ENCODE measurements at places on chromosomes 2 and 18.

DNA sequence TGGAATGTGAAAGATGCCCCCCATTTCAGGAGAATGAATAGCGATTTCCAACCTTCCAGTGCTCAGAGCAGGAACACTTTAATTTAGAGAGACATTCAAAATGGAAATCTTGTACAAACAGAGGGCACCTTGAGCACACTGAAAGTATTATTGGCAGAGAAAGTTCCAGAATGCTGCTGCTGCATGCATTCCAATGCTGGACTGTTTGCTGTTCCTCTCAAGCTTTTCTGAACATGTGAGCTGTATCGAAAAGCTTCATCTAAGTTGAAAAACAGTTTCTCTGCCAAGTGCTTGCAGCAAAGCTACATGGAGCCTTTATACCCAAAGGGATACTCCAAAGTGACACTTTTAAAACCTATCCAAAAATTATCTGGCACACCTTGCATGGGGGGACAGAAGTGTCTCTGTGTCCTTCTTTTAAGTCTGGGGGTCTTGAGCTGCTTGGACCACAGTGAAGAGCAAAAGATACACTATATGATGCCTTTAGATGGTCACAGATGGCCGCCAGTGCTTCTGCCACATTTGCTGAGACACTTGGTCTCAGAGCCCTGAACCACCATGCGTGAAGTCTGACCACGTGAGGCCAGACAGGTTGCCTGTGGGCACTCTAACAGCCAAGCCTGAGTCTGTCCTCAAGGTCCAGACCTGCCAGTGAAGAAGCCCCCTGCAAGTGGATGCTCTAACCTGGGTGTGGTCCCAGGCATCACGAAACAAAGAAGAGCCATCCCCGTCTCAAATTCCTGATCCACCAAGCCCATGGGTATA, 18.8 kb downstream of the UXS1 start:
- no peak for DNase-seq

DNA sequence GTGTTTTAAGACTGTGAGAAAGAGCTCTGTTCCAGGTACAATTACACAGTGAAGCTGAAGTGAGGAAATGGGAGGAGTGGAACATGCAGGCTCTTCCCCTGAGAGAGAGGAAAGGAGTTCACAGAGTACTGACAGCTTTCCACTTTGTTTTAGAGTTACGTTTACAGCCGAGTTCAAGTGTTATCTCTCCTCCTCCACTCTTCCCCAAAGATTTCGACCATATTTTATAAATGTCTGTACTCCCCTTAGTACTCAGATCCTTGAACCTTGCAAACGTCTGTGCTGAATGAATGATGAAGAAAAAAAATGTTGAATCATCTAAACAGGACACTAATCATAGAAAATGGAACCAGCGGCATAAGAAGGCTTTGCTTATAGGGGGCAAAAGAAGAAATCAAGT, 121.6 kb downstream of the THADA start:
- DNase-seq, result no peak

GRCh38 chr2:18585526-18585925, 3.8 kb downstream of the NT5C1B start:
- DNase-seq, result no peak

GRCh38 chr2:6866275-6866671, 566 bp upstream of the CMPK2 start:
- peak; percentile 67 for DNase-seq

DNA sequence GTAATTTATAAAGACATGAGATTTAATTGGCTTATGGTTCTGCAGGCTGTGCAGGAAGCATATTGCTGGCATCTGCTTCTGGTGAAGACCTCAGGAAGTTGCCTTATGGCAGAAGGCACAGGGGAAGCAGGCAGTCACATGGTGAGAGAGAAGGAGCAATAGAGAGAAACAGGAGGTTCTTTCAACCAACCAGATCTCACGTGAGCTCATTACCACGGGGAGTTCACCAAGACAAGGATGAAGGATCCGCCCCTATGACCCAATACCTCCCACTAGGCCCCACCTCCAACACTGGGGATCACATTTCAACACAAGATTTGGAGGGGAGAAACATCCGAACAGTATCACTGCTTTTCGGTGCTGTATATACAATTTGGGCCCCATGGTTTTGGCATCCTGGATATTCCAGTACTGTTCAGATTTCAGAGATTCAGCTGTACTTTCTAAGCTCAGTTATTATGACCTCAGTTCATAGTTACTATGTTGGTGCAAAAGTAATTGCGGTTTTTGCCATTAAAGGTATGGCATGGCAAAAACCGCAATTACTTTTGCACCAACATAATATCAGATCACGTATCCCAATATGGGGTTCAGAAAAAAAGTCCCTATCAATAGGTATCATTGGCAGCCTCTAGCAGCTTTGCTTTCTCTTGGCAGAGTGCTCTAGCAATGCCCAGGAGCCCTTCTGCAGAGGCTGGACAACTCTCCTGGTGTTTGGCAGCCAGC, 189.6 kb upstream of the SIX3 start:
- no peak for DNase-seq

- DNase-seq, result no peak
Measured at GRCh38 chr2:226407135-226407534, 392.5 kb downstream of the IRS1 start.

GRCh38 chr2:42890791-42891355, 98.5 kb upstream of the HAAO start:
- no peak for DNase-seq

- DNase-seq, result no peak
Measured at GRCh38 chr18:11290786-11291185, 141.4 kb upstream of the PIEZO2 start.

DNA sequence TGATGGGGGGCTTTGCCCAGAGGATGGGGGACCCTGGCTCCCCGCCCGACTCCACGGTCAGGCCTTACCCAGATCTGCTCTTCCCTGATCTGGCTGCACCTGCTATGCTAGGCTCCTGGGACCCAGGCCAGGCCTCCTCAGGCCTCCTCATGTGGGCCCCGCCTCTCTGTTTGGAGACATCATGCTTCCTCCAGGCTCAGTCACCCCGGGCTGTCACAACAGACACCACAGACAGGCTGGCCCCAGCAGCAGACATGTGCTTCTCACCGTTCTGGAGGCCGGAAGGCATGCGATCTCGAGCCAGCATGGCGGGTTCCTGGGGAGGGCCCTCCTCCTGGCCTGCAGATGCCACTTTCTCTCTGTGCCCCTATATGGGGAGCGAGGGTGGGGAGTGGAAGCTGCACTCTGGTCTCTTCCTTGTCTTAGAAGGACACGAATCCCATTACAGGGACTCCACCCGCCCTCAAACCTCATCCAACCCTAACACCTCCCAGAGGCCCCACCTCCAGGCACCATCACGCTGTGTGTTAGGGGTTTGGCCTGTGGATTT, 10.8 kb upstream of the NEU4 start:
- no peak for DNase-seq

DNA sequence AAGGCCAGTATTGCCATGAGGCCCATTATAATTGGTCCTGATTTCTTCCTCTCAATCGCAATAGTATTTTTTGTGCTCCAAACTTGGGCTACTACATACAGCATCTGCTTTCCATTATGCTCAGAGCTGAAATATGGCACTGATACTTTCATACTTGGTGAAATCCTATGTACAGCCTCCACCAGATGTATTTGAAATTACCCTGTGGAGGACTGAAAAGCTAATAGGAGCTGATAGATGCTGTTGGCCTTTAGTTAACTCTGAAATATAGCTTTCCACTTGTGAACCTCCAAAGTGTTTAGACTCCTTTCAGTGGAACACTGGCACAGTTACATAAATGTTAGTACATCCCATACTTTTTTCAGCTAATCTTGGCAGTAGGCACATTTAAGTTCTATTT, 205.7 kb downstream of the NEDD4L start:
- DNase-seq, result no peak

- DNase-seq, result no peak
Measured at GRCh38 chr2:1484131-1484884, 71.0 kb downstream of the TPO start.

DNA sequence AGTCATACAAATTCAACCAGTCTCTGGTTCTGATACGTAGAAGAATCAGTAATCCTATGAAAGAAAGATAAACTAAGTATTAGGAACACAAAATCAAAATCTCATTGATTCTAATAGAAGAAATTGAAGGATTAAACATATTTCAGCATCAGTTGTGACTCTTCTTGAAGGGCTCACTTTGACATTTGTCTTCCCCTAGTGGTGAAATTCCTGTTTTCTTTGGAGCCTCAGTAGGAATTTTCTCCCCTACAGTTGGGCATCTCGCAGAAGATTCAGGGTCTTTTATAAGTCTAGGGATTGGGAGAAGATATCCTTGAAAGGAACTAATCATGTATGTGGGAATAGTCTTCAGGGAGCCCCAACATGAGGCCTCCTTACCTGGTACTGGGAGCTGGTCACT, 2.8 kb upstream of the CRYGB start:
- no peak for DNase-seq

DNA sequence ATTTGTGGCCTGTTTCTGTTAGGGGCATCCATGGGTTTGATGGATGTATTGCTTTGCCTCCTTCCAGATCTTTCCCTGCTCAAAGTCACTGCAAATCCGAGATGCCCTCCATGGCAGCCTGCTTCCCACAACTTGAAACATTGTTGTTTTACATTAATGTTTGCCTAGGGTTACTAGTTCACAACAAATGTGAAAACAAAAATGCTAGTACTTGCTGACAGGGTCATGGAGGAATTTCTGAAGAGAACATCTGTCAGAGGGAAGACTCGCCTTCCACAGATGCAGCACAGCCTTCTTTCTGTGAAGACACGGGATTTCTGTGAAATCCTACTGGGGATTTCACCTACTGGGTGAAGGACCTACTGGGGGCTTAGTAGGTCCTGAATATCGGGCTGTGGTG, 260.0 kb upstream of the FN1 start:
- no peak for DNase-seq

- DNase-seq, result peak; percentile 21
Measured at GRCh38 chr2:127650041-127650784, 4.3 kb downstream of the GPR17 start.

DNA sequence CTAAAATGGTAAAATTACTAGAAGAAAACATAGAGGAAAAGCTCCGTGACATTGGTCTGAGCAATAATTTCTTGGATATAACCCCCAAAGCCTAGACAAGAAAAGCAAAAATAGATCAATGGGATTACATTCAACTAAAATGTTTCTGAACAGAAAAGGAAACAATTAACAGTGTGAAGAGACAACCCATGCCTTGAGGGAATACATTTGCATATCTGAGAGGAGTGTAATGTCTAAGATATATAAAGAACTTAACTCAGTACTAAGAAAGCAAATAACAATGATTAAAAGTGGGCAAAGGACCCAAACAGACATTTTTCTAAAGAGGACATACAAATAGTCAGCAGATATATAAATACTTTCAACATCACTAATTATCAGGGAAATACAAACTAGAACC, 206.2 kb downstream of the VAPA start:
- DNase-seq, result no peak

DNA sequence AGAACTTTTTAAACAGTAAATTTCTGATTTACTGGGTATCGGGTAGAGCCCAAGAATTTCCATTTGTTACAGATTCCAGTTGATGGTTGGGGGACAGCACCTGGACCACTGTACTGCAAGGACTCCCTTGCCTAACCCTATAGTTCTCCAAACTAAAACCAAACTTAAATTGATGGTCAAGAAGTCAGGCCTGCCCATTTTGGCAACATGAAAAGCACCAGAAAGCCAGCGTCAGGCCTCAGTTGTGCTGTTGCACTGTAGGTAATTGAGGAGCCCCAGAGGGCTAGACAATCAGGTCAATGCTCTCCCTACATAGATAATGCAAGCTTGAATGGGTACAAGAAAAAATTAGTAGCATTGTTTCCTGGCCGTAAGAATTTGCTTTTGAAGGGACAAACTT, 40.5 kb downstream of the NOP58 start:
- DNase-seq, result no peak

GRCh38 chr2:70957798-70958197, 20.6 kb upstream of the ANKRD53 start:
- DNase-seq, result no peak

DNA sequence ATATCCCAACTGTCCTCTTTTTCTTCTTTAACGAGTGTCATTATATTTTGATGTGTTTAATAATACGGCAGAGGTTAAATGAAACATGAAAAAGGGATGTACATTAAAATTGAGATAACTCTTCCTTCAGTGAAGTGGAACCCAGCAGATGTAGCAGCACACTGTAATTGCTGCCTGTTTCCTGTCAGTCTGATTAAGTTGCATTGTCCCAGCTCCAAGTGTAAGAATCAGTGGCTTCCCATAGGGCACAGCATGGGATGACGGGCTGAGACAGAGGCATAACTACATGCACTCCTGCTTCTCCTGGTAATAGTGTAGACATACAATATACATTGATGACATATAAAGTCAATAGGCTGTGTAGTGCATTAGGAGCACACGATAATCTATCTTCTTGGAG, 175.8 kb upstream of the TCF4 start:
- DNase-seq, result peak; percentile 12

DNA sequence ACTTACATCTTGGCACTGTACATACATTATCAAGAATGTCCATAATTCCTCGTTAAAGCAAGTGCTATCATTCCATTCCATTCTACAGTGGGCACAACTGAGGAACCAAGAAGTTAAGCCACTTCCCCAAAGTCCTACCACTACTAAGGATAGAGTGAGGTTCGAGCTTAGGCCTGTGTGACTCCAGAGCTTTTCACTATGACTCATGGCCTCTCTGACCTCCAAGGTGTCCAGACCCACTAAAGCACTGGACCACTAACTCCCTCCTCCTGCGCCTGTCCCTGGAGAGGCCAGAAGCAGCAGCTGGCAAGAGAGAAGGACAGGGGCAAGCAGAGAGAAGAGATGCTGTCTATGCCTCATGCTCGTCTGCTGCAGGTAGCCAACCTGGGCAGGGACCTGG, 117.0 kb downstream of the ZBTB7C start:
- DNase-seq, result no peak

GRCh38 chr18:48956356-48956755, 5.6 kb upstream of the SMAD7 start:
- DNase-seq, result no peak

DNA sequence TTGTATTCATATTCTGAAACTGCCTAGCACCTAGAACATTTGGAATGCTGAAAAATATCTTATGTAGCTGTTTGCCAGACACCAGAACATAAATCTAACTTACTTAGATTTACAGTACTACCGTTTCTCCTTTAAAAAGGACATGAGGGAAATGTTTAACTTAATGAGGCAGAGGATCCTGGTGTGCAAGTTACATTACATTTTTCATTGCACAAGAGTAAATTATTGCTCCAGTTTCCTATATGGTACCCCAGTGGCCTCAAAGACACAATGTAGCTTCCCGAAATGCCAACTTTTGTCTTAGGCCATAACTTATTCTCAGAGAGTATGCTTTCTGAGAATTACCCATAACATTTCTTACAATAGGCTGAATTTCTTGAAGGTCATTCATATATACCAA, 105.5 kb upstream of the DTNA start:
- no peak for DNase-seq
